ENCODE measurements at places on chromosomes 7 and 10.

- DNase-seq: no peak
These were observed 37.2 kb downstream of the ZNF33A start for GRCh38 chr10:38047666-38048065.

- no peak for DNase-seq
These were observed 99.9 kb downstream of the OAT start for GRCh38 chr10:124318811-124319210.

DNA sequence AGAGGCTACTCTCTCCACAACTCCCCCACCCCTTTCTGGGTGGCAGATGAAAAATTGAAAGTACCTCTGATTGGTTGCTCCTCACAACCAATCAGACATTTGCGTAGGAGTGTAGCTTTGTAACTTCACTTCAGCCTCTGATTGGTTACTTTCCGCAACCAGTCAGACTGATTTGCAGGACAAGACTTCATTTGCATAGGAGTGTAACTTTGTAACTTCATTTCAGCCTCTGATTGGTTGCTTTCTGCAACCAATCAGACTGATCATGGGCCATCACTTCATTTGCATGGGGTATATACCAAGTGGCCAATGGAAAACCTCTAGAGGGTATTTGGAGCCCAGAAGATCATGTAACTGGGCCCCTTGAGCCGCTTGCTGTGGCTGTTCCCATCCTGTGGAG lies 25.6 kb downstream of the CDNF start:
- no peak for DNase-seq

DNA sequence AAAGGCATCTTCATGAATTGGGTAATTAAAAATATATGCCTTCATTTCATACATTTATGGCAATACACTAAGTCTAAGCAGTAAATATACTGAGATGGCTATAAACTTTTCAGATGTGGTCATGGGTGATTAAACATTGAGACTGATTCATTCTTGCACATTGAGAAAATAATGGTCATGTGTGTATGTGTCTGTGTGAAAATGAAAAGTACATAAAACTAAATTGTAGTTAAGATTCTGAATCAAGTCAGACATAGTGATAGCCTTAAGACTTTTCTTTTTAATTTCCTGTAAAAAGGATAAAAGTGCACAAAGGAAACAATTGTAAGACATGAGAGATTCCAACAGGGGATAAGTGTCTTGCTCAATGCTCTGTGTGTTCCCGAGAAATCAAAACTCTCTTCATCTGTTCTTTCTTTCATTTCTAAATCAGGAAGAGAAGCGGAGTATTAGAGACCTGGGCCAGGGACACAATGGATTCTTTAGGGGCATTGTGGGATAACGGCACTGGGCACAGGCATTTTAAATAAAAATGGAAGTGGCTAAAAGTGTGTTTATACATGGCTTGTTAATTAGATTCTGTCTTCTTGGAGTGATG lies 69.8 kb upstream of the AGR3 start:
- DNase-seq: no peak

DNA sequence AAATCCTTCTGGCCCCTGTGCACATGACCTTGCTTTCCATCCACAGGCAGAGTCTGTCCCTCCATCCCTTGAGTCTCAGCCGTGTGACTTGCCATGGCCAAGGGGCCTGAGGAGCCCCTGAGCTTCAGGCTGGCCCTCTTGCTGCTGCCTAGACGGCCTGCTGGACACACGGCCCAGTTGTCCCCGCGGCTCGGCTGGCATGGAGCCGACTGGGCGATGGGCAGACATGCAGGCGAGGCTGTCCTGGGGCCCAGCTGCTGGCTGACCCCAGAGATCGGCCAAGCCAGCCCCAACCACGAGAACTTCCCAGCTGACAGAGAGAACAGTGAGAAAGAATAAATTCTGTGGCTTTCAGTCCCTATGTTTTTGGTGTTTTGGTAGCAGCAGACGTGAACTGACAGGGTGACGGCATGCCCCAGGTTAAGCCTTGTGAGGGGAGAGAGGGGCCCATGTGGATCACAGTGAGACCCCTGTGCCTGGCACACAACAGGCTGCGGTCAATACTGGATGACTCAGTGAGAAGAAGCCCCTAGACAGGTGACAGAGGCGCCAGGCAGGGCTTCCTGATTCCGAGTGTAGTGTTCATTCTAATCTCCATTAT lies 11.7 kb downstream of the PRKAG2 start:
- no peak for DNase-seq

- DNase-seq: no peak
These were observed 37.8 kb downstream of the RHEB start for GRCh38 chr7:151481650-151482505.

GRCh38 chr10:78042752-78043104 lies 9.1 kb downstream of the RPS24 start:
- DNase-seq: no peak

- DNase-seq: no peak
These were observed 38.0 kb upstream of the LBX1 start for GRCh38 chr10:101267290-101267680.

DNA sequence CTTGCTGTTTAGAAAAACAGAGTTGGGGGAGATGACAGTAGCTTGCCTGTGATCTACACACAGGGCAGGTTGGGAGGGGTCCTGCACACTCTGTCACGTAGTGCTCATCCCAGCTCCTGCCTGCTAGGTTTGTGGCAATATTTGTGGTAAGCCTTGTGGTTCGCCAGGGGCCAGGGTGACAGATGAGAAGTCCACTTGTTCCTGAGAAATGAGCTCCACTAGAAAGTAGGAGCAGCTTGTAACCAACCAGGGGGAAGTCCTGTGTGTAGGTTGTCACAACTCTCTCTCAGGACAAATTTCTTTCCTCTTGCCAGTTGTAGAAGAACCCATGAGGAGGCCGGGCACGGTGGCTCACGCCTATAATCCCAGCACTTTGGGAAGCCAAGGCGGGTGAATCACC lies 147.0 kb downstream of the TCF7L2 start:
- DNase-seq: no peak

- DNase-seq: no peak
These were observed 90.8 kb downstream of the ELAPOR2 start for GRCh38 chr7:86968618-86969017.

All from activated T-cell treated with anti-CD3 and anti-CD28 coated beads for 1 hour (primary cell).